ENCODE measurements at places on chromosomes 5 and 9.

DNA sequence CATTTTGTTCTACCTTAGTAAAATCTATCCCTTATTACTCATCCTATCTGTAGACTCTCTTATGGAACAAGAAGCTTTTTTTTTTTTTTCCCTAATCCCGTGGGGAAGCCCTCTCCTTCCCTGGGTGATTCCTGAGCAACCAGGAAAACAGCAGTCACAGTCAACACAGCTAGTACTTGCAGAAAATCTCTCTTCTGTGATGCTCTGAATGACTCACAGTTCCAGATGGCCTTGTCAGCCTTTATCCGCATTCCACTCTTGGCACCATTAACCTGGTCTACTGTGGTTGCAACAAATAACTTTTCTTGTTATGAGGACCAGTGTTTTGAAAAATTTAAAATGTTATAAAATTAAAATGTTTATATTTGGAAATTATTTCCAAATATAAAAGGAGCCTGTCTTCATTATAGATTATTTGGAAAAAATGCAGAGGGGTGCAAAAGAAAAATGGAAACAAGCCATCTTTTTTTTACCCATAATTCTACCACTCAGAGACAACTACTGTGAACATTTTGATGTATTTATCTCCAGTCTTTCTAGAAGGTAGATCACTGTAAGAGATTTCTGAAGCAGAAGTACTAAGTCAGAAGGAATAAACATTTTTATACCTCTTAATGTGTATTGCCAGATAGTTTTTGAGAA, 486.7 kb downstream of the RAB3C start:
- DNase-seq, result no peak

DNA sequence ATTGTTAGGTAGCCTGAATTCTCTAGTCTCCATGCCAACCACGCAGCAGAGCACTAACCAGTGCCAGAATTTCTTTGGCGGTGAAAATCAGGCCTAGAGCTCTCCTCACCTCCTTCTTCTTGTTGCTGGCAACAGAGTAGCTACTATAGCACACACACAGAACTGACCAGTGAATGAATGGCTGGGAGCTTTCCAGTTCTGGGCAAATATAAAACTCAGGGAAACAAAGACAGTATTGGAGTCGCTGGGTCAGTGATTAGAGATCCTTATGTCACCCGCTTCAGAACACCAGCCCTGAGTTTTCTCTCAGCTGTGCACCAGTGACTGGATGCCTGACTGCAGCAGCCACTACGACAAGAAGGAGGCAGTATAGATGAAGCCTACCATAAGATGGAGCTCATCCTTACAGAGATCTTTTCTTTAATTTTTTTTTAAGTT, 26.9 kb upstream of the FEM1C start:
- DNase-seq, result no peak

DNA sequence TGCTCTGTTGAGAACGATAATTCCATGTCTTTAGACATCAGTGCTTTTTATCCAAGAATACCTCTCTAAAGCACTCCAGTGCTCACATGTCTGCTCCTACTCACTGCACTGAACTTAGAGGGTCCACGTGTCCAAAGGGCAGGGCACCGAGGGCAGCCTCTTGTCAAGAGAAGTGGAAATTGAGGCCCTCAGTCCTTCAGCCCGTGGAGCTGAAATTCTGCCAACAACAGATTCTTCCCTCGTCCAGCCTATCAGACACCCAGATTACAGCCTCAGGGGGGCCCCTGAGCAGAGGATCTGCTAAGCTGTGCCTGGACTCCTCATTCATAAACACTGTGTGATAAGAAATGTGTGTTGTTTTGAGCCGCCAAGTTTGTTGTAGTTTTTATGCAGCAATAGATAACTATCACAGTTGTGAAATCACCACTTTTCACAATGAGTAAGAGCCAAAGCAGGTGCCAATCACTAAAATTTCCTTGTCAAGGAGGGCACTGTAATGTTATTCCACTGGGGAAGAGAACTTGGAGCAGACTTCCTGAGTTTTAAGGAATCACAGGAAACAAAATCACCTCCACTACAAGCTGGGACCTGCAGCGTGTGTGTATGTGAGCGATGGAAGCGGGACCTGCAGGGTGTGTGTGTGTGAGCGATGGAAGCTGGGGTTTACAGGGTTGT, 58.8 kb upstream of the IGFBPL1 start:
- no peak for DNase-seq

DNA sequence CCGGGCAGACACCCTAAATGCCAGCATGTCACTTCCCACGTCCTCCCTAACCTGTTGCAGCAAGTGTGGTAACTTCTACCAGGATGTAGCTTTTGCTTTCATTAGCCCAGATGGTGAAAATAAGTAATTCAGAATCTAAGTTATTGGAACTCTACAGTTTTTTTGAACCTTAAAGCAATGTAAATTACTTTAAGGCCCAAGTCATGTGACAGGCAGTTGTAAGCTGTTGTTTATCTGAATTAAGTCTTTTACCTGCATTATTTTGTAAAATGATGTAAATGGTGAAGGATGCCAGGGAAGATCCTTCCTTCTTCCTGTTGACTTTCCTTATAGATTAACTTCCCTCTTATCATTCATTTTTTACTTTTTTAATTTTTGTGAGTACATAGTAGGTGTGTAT, 670.2 kb downstream of the SEMA5A start:
- DNase-seq, result no peak

GRCh38 chr5:113692891-113693457, 179.5 kb downstream of the YTHDC2 start:
- no peak for DNase-seq

DNA sequence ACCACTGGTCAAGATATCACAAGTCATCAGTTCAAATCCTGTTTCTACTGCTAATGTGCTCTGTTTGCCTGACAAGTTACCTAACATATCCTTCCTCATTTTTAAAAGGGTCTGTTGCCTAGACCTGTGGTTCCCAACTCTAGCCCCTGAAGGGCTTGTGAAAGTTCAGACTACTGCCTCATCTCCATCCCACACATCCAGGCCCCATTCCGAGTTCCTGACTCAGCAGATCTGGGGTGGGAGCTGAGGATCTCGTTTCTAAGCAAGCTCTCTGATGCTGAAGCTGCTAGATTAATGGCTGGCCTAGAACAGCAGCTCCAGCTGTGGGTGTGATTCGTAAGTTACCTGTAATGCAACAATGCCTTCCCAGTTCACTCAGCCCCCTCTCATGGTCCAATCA, 32.5 kb downstream of the S1PR3 start:
- DNase-seq, result no peak

DNA sequence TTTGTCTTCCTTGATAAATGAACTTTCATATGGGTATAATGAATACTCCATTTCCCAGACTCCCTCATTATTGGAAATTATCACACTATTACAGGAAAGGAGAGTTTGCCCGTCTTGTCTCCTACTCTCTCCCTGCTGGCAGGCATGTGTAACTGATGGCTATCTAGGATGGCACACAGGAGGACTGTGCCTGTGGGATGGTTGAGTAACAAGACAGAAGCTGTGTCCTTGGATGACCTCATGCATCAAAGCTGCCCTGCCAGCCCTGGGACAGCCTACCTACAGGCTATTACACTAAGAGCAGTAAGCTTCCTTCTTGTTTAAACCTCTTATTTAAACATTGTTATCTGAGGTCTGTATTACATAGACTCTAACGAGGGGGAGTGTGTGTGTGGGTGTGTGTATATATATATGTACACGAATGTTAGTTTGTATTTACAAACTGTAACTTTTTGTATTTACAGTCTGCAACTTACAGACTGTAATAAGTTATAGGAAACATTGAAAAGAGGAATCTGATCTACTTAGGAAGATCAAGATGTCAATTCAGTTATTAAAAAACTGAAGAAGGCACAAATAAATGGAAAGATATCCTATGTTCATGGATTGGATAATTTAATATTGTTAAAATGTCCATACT, 247.6 kb upstream of the ACO1 start:
- DNase-seq, result no peak

DNA sequence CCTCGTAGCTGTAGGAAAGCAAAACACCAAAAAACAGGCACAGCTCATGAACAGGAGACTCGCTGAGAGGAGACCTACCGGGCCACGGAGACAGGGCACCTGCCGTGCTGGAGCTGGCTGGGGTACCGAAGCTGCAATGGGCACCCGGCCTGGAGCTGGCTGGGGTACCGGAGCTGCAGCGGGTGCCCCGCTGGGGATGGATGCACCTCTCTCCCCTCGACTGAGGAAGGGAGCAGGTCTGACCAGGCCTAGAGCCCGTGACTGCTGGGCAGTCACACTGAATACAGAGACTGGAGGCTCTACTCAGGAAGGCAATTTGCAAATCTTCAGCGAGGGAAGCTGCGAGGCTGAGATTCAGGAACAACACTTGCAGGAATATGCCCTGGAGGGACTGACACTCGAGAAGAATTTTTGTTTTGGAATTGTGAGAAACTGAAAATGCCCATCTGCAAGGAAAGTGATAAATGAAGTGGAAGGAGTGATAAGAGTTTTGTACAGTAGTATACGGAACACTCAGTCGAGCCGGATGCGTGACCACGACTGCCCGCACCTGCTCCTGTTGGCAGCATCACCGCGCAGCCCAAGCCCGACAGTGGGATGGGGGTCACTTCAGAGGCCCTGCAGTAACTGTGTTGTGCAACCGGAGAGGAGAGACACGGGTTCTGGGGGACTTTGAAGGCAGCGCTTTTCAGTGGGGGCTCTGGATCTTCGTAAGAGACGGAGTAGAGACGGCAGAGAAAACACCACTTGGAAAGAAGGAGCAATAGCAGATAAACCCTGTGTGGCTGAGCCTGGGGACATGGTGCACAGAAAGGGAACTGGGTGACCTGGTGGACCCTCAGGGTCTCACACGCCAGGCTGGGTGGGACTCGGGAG, 27.9 kb upstream of the LPCAT1 start:
- peak; percentile 11 for DNase-seq

DNA sequence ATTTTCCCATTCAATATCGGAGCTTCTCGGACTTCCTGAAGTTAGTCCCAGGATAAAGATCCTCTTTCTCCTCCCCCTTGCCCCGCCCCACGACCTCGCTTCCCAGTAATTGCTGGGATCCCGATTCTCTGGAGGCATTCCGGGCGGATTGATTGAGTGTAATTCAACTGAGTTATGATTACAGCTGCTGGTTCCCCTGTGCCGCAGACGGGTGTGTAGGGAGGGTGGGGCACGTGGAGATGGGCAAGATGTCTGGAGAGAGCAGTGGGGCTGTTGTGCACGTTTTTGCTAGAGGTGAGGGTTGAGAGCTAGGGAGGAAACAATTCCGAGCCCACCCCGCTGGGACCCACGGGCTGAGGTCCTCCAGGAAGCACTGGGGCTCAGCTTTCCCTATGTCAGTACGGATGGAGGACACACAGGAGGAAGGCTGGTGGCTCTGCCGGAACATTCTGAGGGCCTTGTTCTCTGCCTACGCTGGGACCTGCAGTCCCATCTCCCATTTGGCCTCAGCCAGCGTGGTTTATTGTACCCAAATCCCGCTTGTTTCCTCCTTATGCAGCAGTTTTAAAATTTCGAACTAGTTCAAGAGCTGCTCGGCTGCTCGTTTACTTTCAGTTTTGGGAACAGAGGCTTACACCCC, 2.4 kb upstream of the DMRT2 start:
- DNase-seq, result no peak

GRCh38 chr9:113461943-113462342, 1.6 kb upstream of the RGS3 start:
- no peak for DNase-seq

DNA sequence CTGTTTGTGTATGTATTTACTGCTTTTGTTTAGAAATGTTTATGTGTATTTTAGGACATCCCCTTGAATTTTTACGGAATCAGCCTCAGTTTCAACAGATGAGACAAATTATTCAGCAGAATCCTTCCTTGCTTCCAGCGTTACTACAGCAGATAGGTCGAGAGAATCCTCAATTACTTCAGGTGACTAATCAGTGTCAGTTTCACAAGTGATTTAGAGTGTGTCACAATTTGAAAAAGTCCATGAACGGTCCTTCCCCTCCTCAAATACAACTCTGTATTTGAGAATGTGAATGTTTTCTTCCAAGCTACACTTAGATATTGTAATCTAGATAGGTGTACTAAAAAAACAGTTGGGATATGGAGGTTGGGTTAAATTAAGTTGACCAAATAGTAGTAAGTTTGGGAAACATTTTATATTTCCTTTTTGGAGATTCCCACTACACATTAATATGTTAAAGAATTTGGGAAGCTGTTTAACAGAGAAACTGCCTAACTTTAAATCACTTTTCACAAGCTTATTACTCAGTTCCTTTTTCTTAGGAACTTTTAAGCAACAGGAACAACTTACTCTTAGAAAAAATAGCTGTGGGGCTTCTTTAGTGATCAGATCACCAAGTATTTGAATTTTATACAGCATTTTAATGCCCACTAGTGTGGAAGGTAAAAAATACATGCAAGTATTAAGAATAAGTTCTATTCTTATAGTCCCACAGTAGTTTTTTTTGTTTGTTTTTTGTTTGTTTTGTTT, 40.9 kb downstream of the RAD23B start:
- no peak for DNase-seq

DNA sequence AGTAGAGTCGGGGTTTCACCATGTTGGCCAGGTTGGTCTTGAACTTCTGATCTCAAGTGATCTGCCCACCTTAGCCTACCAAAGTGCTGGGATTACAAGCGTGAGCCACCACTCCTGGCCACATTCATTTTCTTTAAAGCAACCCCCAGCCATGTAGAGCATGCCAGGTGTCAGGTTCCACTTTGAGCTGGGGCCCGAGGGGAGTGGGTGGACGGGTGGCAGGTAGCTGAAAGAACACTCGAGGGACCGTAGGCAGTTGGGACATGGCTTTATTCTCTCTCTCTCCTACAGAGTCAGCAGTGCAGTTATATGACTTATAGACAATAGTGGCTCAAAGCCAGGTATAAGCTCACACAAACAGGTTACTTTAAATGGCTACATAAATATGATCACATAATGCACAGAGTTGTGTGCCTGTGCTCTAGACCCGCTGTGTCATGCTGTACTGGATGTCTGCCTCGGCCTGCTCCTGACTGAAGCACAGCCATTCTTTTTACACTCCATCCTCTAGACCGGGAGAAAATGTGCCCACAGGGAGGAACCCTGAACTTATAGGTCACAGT, 60.5 kb upstream of the FAM120A start:
- no peak for DNase-seq

DNA sequence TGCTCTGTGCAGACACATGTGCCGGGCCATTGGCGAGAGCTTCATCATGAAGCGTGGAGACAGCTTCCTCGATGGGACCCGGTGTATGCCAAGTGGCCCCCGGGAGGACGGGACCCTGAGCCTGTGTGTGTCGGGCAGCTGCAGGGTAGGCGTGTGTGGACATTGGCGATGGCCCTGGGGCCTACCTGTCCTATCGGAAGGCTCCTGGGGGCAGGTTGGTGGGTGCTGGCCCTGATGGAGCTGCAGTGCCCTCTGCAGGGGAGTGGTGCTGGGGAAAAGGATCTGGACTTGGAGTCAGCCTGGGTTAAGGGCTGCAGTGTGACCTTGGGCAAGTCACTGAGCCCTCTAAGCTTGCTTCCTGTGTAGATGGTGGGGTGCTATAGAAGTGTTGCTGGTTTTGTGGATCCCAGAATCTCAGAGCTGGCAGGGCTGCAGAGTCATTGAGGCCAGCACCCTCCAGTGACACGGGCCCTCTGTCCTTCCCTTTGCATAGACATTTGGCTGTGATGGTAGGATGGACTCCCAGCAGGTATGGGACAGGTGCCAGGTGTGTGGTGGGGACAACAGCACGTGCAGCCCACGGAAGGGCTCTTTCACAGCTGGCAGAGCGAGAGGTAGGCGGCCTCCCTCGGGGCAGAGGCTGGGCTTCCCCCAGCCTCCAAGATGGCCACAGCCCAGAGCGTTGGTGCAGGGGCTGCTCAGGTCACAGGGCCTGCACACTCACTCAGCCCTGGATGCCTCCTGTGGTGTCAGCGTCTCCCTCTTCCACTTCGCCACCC, 15.8 kb downstream of the ADAMTS13 start:
- no peak for DNase-seq
